ENCODE measurements at places on chromosomes 6 and 20. TPM values are rescaled to one million over a fixed set of nuclear protein-coding genes. Genes with fewer than 3 reads are reported as not detected.
A peak's percentile ranks its signal among the peaks of the same experiment; 100 is the strongest.

GRCh38 chr6:54415517-54415916 lies 107.3 kb downstream of the TINAG start:
- H3K27ac ChIP-seq = no peak overlapping the region
- H3K36me3 ChIP-seq = no peaks in the 10 kb centered on the region
- H3K27me3 ChIP-seq = no peaks in the 10 kb centered on the region
- no peaks in the 10 kb centered on the region for H3K4me1 ChIP-seq
- no peak for DNase-seq
- H3K4me3 ChIP-seq = no peak overlapping the region

DNA sequence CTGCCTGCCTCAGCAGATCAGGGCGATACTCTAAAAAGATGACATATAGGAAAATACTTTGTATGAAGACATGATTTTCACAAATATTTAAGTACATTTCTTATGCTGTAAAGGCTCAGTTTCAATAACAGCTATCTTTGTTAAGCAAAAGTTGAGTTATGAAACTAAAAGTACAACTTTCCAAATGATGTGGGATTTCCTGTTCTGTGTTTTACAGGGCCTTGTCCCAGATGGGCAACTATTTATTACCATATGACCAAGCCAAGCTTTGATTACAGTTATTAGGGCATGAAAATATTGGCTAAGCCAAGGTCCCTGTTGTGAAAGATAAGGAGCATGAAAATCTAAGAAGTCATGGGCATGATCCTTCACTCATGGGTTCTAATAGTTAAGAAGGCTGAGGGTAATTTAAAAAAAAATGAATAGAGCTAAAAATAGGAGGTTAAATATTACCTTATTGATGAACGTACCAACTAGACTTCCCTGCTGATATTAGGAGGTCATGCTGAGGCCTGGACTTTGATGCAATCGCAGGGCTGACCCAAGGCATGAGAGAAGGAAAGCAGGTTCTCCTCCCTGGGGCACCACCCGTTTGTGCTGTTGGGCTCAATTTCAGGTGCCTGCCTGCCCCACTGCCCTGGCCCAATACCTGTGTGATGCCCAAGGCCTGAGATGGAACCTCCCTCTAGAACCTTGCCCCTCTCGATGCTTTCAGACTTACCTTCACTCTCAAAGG lies 294.4 kb upstream of the PRDM1 start:
- H3K27ac ChIP-seq = peak overlapping the region; percentile 4
- H3K4me3 ChIP-seq = no peak overlapping the region
- no peak for DNase-seq
- no peaks in the 10 kb centered on the region for H3K36me3 ChIP-seq
- H3K4me1 ChIP-seq = peaks cover 18% of the 10 kb centered on the region

DNA sequence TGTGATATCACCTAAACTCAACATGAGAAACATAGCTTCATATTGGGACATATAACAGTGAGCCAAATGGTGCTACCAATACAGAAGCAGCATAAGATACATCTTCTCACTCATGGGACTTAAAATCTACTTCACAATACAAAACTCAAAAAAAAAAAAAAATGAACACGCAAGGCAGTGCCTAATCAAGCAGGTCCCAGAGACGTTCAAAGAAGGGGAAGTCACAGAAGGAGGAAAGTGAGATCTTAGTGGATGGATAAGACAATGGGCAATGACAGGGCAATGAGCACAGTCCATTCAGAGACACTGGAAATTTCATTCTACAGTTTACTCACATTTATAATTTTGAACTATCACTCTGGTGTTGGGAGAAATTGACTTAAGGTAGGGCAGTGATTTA lies 88.3 kb downstream of the FAM50B start:
- no peaks in the 10 kb centered on the region for H3K4me1 ChIP-seq
- H3K36me3 ChIP-seq = no peaks in the 10 kb centered on the region
- H3K4me3 ChIP-seq = no peak overlapping the region
- no peak for DNase-seq
- no peak overlapping the region for H3K27ac ChIP-seq
- no peaks in the 10 kb centered on the region for H3K27me3 ChIP-seq

GRCh38 chr20:18701969-18702368 lies 111.6 kb upstream of the SCP2D1 start:
- DNase-seq = no peak
- H3K36me3 ChIP-seq = no peaks in the 10 kb centered on the region
- H3K27ac ChIP-seq = no peak overlapping the region

Gene GATA5
- 28.7 TPM for total RNA-seq

GRCh38 chr6:18712595-18712994 lies 325.4 kb downstream of the RNF144B start:
- no peak for DNase-seq
- no peak overlapping the region for H3K27ac ChIP-seq
- H3K4me1 ChIP-seq = no peaks in the 10 kb centered on the region

- H3K4me1 ChIP-seq = no peaks in the 10 kb centered on the region
- H3K27me3 ChIP-seq = no peaks in the 10 kb centered on the region
- DNase-seq = no peak
Measured at GRCh38 chr6:126181173-126181741, 158.7 kb upstream of the CENPW start.

Gene COL9A3
- 22.6 TPM for total RNA-seq

DNA sequence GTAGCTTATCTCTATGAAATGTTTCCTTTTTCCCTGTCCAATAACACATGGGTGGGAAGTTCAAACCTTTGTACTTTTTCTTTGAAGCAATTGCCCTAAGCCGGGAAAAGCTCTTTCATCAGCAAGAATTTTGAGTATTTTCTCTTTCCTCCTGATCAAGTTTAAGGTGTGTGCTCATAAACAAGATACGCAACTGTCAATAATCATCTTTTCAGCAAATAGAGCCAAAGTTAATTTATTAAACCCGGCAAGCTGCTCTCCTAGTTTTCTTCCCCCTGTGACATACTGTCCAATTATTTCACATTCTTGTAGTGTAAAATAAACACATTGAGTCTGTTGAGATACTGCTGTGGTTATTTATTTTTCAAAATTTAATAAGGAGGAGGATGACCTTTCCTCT lies 194.4 kb downstream of the EDN1 start:
- no peak overlapping the region for H3K4me3 ChIP-seq
- no peaks in the 10 kb centered on the region for H3K36me3 ChIP-seq
- DNase-seq = no peak
- no peaks in the 10 kb centered on the region for H3K27me3 ChIP-seq
- no peaks in the 10 kb centered on the region for H3K4me1 ChIP-seq

GRCh38 chr6:3316331-3316730 lies 57.6 kb downstream of the PSMG4 start:
- no peaks in the 10 kb centered on the region for H3K36me3 ChIP-seq
- no peak overlapping the region for H3K27ac ChIP-seq
- DNase-seq = no peak
- no peak overlapping the region for H3K4me3 ChIP-seq
- no peaks in the 10 kb centered on the region for H3K27me3 ChIP-seq
- H3K4me1 ChIP-seq = no peaks in the 10 kb centered on the region

- H3K27me3 ChIP-seq = no peaks in the 10 kb centered on the region
- no peak overlapping the region for H3K4me3 ChIP-seq
- no peaks in the 10 kb centered on the region for H3K36me3 ChIP-seq
- DNase-seq = peak; percentile 60
Measured at GRCh38 chr6:151290877-151291721, 51.3 kb downstream of the AKAP12 start.

- peaks cover 8% of the 10 kb centered on the region for H3K4me1 ChIP-seq
- no peaks in the 10 kb centered on the region for H3K36me3 ChIP-seq
- peak overlapping the region; percentile 34 for H3K4me3 ChIP-seq
- peaks cover 93% of the 10 kb centered on the region for H3K27me3 ChIP-seq
- peak overlapping the region; percentile 83 for H3K27ac ChIP-seq
Measured at GRCh38 chr6:10409731-10410206, 5.1 kb downstream of the TFAP2A start.

Gene COL9A1
- 1.5 TPM for total RNA-seq

All from hepatocyte (in vitro differentiated cells).